ENCODE measurements at places on chromosomes 7 and 10. TPM values are rescaled to one million over a fixed set of nuclear protein-coding genes. Genes with fewer than 3 reads are reported as not detected.

DNA sequence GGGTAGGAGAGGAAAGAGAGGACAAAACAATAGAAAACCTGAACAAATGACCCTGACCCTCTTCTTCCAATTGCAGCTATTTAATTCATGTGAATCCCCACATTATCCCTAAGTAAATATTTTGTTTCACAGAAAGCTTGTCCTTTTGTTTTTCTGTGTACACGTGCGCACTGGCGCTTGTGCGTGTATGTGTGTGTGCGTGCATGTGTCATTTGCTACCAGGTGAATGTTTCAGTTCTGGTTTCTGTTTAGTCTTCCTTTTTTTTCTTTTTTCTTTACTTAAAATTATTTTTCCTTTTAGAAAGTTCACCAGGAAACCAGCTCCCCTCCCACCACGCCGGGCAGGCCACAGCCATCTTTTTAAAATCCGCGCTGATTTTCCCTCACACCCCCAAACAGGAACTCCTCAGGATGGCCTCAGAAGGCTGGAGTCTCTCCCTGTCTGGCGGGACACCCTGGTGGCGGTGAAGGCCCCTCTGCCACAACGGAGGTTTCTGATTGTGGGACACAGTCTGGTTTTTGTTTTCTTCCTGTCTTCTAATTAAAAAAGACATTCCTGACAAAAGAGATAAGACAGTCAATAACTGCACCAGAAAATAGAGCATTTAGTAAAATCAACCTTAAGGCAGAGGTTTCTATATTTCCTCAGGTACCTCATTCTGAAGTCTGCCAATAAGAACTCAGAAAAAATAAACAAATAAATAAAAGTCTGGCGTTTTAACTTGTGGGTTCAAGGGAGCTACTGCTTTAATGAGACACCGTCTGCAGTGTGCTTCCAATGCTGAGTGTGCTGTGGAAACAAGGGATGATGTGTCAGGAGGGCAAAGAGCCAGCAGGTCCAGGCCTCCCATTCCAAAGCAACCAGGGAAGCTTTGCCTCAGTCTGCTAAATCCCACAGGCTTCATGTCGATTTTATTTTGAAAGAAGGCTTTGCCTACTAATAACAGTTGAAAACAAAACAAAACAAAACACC is 17.4 kb downstream of the IRF5 start:
- H3K4me1 ChIP-seq: peaks cover 10% of the 10 kb centered on the region
- no peak overlapping the region for H3K4me3 ChIP-seq
- peaks cover 39% of the 10 kb centered on the region for H3K36me3 ChIP-seq
- no peak for DNase-seq
- H3K27ac ChIP-seq: peak overlapping the region; percentile 54

The PRLHR gene
- total RNA-seq: not detected

DNA sequence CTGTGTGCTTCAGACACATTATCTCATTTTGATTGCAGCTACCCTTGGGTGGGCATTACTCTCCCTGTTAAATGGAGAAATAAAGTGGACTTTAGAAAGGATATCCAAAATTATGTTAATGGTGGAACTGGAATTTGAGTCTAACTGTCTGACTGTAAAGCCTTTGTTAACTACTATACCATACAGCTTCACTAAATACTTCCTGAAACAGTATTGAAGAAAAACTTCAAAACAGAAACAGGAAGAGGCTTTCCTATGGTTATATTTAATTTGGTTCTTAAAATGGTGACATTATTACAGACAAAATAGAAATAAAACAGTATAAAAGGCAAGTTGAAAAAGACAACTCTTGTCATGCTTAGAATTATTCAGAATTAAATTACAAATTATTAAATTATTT is 25.0 kb downstream of the SPAG6 start:
- peaks cover 3% of the 10 kb centered on the region for H3K36me3 ChIP-seq
- H3K4me1 ChIP-seq: peaks cover 31% of the 10 kb centered on the region
- DNase-seq: no peak
- peaks cover 8% of the 10 kb centered on the region for H3K27me3 ChIP-seq

The THSD7A gene
- not detected for total RNA-seq

The SLC16A9 gene
- 2.4 TPM for total RNA-seq

DNA sequence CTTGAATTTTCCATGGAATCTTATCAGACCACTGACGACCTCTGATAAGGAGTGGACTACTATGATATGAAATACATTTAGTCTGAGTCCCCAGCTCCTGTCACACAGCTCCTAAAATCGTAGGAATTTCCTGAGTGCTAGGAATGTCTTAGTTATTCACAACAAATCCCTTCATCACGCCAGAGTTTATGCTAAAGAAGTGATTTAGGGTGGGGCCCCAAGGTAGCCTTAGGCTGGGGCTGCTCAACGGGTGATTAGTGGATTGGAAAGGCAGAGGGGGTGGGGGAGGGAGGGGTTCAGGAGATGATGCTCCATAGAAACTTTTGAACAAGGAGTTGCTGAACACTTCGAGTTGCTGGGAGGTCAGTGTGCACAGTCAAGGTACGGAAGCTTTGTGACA is 7.0 kb upstream of the TET1 start:
- peaks cover 8% of the 10 kb centered on the region for H3K27me3 ChIP-seq
- H3K27ac ChIP-seq: no peak overlapping the region
- H3K4me1 ChIP-seq: peaks cover 3% of the 10 kb centered on the region

DNA sequence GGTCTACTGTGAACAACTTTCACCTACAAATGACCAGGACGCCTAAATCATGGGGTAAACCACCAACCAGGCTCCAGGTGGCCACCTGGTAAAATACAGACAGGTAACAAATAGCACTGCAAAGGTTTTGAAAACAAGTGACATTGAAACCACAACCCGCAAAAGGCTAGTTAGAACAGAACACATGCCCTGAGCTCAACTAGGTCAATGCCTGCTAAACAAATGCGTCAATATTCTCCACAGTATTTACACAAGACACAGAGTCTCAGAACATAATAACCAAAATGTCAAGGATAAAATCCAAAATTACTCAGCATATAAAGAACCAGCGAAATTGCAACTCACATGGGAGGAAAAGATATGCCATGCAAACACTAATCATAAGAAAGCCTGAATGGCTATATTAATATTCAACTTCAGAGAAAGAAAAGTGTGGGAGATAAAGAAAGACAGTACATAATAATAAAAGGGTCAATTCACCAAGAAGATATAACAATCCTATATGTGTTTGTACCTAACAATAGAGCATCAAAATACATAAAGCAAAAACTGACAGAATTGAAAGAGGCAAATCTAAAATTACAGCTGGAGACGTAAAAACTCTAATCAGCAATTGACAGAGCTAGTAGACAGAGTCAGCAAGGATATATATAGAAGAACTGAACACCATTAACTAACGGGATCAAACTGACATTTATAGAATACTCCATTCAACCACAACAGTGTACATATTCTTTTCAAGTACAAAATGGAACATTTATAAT is 47.6 kb downstream of the SMURF1 start:
- peaks cover 38% of the 10 kb centered on the region for H3K36me3 ChIP-seq
- no peaks in the 10 kb centered on the region for H3K27me3 ChIP-seq
- H3K4me1 ChIP-seq: peaks cover 18% of the 10 kb centered on the region
- DNase-seq: no peak

GRCh38 chr7:1567896-1568510 is 1.8 kb downstream of the PSMG3 start:
- DNase-seq: no peak
- peaks cover 16% of the 10 kb centered on the region for H3K36me3 ChIP-seq
- H3K27me3 ChIP-seq: no peaks in the 10 kb centered on the region
- peaks cover 32% of the 10 kb centered on the region for H3K4me1 ChIP-seq
- peak overlapping the region; percentile 92 for H3K4me3 ChIP-seq
- no peak overlapping the region for H3K27ac ChIP-seq

- no peak overlapping the region for H3K4me3 ChIP-seq
- no peak for DNase-seq
- no peaks in the 10 kb centered on the region for H3K4me1 ChIP-seq
- no peak overlapping the region for H3K27ac ChIP-seq
- H3K27me3 ChIP-seq: no peaks in the 10 kb centered on the region
- H3K36me3 ChIP-seq: no peaks in the 10 kb centered on the region
These were observed 340.1 kb upstream of the CHRM2 start for GRCh38 chr7:136528329-136528728.

DNA sequence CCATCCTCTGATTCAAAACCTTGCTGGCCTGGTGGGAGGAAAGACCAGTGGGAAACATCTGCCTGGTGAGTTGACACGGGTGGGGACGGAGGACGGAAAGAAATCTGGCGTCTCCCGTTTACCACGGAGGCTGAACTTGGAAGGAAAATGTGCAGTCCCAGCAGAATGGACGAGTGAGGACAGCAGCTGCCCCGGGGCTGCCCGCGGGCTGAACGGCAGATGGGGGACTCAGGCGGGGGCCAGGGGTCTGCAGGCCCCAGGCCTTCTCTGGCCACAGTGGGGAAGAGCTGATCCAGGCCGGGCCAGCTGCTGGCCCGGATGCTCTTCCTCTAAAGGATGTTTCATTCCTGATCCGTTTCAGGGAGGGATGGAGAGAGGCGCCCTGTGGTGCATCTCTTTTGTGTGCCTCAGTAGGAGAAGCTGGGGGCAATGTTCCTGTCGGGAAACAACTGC is 147.5 kb upstream of the CHST15 start:
- H3K36me3 ChIP-seq: no peaks in the 10 kb centered on the region
- no peak overlapping the region for H3K27ac ChIP-seq
- H3K27me3 ChIP-seq: peaks cover 6% of the 10 kb centered on the region
- no peak for DNase-seq

- no peak overlapping the region for H3K27ac ChIP-seq
- H3K36me3 ChIP-seq: no peaks in the 10 kb centered on the region
- H3K4me1 ChIP-seq: peaks cover 21% of the 10 kb centered on the region
- DNase-seq: no peak
These were observed 155.1 kb upstream of the ZNF32 start for GRCh38 chr10:43803791-43804190.

All from activated naive CD8-positive, alpha-beta T cell treated with anti-CD3 and anti-CD28 coated beads for 36 hours (primary cell).